ENCODE measurements at places on chromosomes 7 and 10.
A peak's percentile ranks its signal among the peaks of the same experiment; 100 is the strongest.

DNA sequence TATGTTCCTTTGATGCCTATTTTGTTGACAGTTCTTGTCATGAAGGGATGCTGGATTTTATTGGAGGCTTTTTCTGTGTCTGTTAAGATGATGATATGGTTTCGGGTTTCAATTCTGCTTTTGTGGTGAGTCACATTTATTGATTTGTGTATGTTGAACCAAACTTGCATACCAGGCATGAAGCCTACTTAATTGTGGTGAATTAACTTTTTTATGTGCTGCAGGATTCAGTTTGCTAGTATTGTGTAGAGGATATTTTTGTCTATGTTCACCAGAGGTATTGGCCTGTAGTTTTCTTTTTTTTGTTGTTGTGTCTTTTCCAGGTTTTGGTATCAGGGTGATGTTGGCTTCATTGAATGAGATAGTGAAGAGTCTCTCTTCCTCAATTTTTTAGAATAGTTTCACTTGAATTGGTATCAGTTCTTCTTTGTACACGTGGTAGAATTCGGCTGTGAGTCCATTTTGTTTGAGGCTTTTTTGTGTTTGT, 345.9 kb downstream of the KIF20B start:
- no peak for DNase-seq

- DNase-seq, result peak; percentile 21
Measured at GRCh38 chr7:142873281-142873784, 12.2 kb downstream of the TRPV6 start.

- no peak for DNase-seq
Measured at GRCh38 chr7:45180084-45180986, 22.7 kb downstream of the RAMP3 start.

GRCh38 chr10:52755297-52756062, 17.1 kb downstream of the MBL2 start:
- no peak for DNase-seq

DNA sequence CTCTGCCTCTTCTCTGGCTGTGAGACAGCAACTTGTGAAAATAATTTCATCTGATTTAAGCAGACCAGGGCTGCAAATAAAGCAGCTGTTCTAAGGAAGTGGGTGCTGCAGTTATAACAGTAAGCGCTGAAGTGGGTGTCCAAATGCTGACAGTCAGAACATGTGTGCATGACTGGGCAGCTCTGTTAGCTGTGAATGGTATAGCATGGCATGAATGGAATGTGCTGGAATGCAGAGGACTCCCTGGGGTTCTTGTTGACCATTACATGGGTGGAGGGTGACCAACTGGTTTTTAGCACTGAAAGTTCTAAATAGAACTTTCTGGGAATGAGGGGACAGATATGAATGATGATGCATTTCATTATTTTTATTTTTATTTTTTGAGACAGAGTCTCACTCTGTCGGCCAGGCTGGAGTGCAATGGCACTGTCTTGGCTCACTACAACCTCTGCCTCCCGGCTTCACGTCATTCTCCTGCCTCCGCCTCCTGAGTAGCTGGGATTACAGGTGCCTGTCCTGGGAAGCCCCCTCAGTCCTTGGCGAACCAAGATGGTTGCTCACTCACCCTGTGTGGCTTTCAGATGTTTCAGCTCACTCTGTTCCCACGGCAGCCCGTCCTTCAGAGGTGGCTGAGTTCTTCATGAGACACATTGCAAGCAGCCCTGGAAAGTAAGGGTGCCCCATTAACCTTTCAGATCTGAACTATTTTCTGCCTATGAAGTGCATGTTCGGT, 319.8 kb upstream of the PHYHIPL start:
- DNase-seq, result no peak

DNA sequence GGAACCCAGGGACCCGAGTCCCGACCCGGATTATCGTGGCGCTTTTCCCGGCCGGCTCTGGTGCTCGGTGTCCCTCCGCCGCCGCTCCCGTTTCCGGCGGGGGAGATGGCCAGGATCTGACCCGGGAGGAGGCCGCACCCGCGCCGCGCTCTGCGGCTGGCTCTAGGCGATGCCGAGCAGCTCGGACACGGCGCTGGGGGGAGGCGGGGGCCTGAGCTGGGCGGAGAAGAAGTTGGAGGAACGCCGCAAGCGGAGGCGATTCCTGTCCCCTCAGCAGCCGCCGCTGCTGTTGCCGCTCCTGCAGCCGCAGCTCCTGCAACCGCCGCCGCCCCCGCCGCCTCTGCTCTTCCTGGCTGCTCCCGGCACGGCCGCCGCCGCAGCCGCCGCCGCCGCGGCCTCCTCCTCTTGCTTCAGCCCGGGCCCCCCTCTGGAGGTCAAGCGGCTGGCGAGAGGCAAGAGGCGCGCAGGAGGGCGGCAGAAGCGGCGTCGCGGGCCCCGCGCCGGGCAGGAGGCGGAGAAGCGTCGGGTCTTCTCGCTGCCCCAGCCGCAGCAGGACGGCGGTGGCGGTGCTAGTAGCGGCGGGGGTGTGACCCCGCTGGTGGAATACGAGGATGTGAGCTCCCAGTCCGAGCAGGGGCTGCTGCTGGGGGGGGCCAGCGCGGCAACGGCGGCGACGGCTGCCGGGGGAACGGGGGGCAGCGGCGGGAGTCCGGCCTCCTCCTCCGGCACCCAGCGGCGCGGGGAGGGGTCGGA, 593 bp downstream of the CDK13 start:
- peak; percentile 37 for DNase-seq

DNA sequence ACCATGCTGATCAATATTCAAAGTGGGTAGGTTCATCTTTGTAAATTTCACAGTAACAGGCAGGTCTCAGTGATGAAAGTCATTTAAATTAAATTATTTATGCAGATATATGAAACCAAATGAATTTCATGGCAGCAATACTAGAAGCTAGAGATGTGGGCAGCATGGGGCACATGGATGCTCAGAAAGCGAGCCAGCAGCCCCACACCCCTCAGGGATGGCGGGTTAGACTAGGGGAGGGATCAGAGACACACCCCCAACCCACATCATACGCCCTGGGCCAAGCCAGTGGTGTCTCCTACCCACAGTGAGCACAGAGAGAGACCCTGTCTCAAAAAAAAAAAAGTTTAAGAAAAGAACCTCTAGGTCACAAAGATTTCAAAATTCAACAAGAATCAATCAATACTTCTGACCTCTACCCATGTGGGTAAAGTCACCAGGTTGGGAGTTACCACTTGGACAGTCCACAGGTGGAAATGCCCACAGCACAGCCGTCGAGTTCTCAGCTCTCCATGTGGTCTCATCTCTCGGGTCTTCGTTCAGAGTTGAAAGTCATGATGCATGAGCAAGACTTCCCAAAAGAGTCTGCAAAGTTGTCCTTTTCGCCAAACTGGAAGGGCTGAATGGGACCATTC, 79.3 kb upstream of the PPP2R2D start:
- DNase-seq, result no peak

DNA sequence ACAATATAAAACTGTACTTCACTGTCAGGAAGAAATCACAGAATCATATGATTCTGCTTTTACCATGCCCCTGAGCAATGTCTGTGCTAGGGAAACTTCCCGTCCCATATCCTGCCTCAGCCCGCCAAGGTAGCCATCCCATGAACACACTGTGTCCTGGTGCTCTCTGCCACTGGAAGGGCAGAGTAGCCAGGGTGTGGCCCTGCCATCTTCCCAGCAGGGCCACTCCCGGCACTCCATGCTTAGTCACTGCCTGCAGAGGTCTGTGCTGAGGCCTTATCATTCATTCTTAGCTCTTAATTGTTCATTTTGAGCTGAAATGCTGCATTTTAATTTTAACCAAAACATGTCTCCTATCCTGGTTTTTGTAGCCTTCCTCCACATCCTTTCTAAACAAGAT, 31.8 kb downstream of the AP3M1 start:
- no peak for DNase-seq

- DNase-seq, result no peak
Measured at GRCh38 chr10:91316486-91316885, 93.7 kb upstream of the HECTD2 start.

- no peak for DNase-seq
Measured at GRCh38 chr10:117783698-117784395, 241.3 kb downstream of the EMX2 start.

DNA sequence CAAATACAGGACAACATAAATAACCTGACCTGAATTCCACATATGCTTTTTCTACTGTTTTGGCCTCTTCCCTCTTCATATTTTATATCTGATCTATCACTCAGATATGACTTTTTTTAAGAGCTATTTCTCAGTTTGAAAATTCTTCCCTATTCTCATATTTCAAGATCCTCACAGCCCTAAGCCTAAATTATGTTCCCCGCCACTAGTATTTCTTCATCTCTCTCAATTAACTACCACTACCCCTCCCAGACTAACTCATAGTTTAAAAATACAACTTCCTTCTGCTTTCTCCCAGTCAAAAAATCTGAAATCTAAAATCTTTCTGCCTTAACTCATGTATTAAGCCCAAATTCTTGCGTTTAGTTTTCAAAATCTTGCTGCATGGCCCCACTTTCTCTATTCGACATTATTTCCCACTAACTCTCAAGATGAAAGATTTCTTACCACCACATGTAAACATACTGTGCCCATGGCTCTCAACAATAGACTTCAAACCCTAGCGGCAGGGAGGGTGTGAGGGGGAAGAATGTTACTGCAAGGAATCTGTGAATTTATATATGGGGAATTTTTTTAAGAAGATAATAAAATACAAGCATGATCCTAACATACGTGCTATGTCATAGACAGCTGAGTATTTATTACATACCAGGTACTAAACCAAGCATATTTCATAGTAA, 64.6 kb downstream of the TFEC start:
- DNase-seq, result no peak

- no peak for DNase-seq
Measured at GRCh38 chr7:99825452-99825851, 2.4 kb upstream of the CYP3A43 start.

- DNase-seq, result no peak
Measured at GRCh38 chr10:43360086-43360485, 11.3 kb upstream of the FXYD4 start.

DNA sequence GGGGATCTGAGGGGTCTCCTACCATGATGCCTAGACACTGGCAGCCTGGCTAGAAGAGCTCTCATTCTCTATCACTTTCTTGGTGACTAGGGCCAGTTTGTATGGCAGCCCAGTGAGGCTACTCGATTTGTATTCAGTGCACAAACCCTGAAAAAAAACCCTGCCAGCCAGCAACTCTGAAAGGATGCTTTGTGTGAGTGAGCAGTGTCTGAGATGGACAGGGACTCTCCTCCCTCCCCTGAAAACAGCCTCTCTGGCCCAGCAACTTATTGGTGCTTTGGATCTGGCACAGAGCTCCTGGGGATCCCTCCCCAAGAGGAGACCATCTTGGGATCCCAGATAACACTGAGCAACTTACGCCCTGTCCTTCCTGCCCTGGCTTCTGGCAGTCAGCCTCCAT, 10.8 kb upstream of the LRRC4 start:
- no peak for DNase-seq

DNA sequence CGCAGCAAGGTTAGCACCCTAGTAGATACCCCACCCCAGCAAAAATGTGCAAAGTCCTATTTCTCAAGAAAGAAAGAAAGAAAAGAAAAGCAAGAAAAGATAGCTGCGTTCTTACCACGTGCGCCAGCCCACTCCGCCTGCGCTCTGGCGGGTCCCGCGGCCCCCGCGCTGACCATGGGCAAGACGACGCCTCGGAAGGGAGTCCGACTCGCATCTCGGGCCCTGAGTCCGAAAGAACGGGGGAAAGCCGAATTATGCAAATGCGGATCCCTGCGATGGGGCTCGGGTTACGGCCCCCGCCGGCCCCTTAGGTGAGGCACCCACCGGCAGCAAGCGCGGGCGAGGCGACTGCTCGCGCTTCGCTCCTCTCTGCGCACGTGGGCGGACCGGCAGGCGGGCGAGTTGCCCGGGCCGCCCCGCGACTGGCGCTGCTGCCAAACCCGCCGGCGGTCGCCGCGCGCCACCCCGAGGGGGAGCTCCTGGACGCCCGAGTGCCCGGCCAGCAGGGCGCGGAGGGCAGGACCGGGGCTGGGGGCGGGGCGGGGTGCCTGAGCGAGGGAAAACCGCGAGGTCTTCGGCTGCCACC, 2.4 kb upstream of the EGR2 start:
- peak; percentile 47 for DNase-seq

DNA sequence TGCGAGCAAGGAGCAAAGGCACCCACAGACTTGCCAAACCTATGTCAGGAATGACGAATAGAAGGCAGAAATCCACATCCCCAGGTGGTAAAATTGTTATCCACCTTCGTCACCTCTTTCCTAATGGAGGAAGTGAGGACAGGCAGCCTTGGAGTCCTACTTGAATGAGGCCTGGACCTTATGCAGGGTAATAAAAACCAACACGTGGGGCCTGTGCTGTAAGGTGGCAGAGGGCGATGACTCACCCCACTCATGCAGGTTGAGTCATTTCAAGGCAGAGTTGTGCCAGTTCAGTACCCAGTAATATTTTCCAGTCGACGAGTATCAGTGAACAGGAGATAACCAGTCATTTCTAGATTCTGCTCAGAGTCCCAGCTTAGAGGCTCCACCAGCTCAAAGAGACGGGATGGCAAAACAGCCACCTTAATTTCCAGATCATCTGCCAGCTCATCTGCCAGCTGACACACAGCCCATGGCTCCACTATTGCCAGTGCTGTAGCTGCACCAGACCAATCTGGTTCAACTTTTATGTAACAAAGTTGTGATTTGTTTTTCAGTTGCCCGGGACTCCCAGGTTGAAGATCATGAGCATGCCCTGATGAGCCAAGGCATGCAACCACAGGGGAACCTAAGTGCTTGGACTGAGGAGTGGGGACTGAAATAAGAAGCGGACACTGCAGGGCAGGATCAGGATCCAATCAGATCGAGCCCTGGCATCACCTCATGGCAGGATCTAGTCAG, 176.2 kb upstream of the ITGB1 start:
- DNase-seq, result peak; percentile 83

GRCh38 chr10:100120550-100120949, 38.9 kb upstream of the CPN1 start:
- DNase-seq, result no peak

GRCh38 chr10:30789806-30790205, 160.3 kb upstream of the LYZL2 start:
- no peak for DNase-seq

DNA sequence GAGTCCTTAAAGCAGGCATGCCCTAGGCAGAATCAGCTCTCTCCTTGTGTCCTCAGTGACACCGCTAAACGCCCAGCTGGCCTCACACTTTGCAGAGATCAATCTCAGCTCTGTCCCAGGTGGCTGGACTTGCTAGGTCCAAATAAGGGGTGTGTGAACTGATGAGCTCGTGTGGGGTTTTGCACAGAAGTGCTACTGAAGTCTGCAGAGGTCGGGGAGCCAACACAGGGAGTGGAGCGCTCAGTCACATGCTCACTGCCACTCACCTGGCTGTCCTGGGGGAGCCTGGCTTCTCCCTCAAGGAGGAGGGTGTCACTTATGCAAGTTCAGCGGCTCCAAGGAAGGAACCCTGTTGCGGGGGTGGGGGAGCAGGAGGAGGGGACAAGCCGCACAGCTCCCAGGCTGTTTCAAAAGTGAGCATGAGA, 2.0 kb downstream of the ELN start:
- no peak for DNase-seq

GRCh38 chr7:37181550-37181932, 267.1 kb downstream of the ELMO1 start:
- no peak for DNase-seq
